ENCODE measurements at places on chromosomes 12 and 14.

- DNase-seq = no peak
Measured at GRCh38 chr14:47919334-47919846, 244.0 kb upstream of the MDGA2 start.

DNA sequence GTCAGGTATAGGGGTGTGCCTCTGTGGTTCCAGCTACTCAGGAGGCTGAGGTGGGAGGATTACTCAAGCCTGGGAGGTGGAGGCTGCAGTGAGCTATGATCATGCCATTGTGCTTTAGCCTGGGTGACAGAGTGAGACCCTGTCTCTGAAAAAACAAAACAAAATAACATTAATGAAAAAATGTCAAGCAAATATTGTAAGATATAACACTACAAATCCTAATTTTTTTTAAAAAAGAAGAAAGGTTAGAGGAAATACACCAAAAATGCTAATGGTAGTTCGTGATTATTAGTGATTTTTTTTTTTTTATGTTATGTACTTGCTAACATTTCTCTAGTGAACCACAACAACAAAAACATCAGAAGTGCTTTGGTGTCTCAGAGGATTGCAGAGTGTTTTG, 47.7 kb downstream of the TSPAN9 start:
- DNase-seq = no peak

GRCh38 chr14:40981247-40981646, 625.4 kb upstream of the LRFN5 start:
- DNase-seq = peak; percentile 26

GRCh38 chr14:22268875-22269274, 320.1 kb downstream of the DAD1 start:
- DNase-seq = peak; percentile 46

- DNase-seq = no peak
Measured at GRCh38 chr14:49506650-49507049, 79.5 kb downstream of the RPS29 start.

Data from A172 (cell line).